Stimulated activated CD4-positive, alpha-beta T cell treated with anti-CD3 and anti-CD28 coated beads, Interleukin-2, amount 100 ng/mL, for 4 hours (primary cell): ENCODE measurements at places on chromosomes 7 and 10.

DNA sequence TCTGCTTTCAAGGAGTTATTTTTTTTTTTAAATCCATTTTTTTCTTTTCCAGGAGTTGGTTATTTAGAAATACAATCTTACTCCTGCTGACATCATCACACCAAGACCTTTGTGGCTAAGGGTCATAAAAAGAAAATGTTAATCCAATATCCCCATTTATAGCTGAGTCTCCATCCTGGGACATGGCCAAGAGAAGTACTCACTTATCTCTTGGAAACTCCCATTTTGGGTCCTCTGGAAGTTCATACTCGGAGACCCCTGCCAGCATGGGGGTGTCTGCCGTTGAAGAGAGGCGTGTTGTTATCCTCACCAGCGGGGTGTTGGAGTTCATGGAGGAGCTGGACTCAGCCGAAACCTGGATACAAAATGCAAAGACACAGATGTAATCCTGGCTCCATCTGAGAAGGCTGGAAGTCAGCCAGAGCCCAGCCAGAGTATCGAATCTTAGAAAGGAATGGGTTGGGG is 94.6 kb downstream of the FGFR2 start:
- no peak for DNase-seq

DNA sequence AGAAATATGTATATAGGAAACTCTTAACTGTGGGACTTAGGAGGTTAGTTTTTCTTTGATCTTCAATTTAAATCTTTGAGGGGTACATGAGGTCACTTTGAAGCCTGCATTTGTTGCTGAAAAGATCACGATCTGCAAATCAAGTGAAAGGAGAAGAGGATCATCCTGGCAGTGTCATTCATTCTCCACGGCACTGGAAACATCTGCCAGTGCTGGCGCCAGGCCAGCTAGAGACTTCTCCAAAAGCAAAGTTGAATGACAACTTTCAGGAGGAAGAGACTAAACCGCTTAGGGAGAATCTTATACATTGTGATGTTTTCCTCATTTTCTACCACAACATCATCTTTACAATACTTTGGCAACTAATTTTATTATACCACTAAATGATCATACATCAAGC is 42.5 kb downstream of the MRC1 start:
- DNase-seq, result no peak

- DNase-seq, result no peak
These were observed 98.9 kb upstream of the KIF5B start for GRCh38 chr10:32155075-32155516.

- no peak for DNase-seq
These were observed 113.4 kb downstream of the PLPP4 start for GRCh38 chr10:120570418-120570817.
